NK-92 treated with Interleukin-12 subunit alpha and Interleukin-12 subunit beta, amount 100 ng/mL, for 24 hours (cell line): ENCODE measurements at places on chromosomes 7 and 10.

GRCh38 chr7:99399597-99399996, 8.8 kb downstream of the PDAP1 start:
- DNase-seq, result no peak

- DNase-seq, result no peak
Observed at GRCh38 chr7:80187279-80187678, 52.6 kb downstream of the GNAI1 start.

- DNase-seq, result no peak
Observed at GRCh38 chr10:26441491-26442214, 3.5 kb downstream of the APBB1IP start.

- DNase-seq, result no peak
Observed at GRCh38 chr10:12387561-12388210, 38.3 kb downstream of the CAMK1D start.

GRCh38 chr7:2452074-2452507, 24.1 kb downstream of the GRIFIN start:
- DNase-seq, result no peak

- no peak for DNase-seq
Observed at GRCh38 chr7:86012971-86013370, 630.7 kb upstream of the GRM3 start.

GRCh38 chr7:112422842-112423496, 27.3 kb upstream of the IFRD1 start:
- DNase-seq, result peak; percentile 79

GRCh38 chr10:131440405-131441360, 129.2 kb upstream of the TCERG1L start:
- DNase-seq, result no peak

GRCh38 chr10:26697163-26697921, at the start of gene PDSS1:
Gene PDSS1, plus strand, starts transcription at chr10:26697701. Its CDS starts 11 bp downstream, at chr10:26697712.
- DNase-seq, result peak; percentile 50

DNA sequence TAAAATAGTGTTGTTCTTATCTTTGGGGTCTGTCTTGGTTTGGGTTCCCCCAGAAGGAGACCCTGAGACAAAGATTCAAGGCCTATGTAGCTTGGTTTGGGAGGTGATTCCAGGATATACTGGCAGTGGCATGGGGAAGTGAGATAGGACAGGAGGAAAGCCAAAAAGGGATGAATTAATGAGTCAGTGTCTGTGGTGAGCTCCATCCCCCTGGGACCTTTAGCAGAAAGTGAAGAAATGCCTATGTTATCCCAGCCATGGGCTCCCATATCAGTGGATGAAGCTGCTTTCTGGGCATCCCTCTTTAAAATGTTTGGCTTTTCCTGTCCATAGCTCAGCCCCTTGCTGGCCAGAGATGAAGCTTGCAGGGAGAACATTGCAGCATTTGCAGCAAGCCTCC, 217.0 kb upstream of the CTBP2 start:
- no peak for DNase-seq

DNA sequence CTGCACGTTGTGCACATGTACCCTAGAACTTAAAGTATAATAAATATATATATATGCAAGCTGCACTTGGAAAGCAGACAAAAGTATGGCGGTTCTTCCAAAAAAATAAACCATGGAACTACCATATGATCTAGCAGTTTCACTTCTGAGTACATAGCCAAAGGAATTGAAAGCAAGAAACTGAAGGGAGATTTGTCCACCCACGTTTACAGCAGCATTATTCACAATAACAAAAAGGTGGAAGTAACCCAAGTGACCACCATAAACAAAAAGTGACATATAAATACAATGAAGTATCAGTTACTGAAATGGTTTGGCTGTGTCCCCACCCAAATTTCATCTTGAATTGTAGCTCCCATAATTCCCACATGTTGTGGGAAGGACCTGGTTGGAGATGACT, 525.3 kb upstream of the CELF2 start:
- no peak for DNase-seq

DNA sequence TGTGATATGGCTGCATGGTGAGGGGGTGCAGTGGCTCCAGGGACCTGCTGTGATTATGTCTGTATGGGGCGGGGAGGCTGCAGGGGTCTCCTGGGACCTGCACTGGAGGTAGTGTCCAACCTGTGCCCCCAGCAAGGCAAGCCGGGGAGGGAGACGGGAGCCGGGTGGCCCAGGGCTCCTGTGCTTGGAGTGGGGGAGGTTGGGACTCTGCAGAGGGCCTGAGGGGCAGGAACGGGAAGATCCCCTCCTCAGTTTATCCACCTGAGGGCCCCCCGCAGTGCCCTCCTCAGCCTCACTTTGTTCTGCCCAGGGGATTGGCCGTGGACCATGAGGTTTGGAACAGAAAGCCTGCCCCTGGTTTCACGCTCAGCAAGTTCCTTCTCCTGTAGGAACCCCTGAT, 22.8 kb upstream of the PWWP2B start:
- no peak for DNase-seq

GRCh38 chr7:70744492-70744891, 387.5 kb upstream of the GALNT17 start:
- DNase-seq, result no peak
